EH (cell line): ENCODE measurements at places on chromosomes 3 and 15.
A peak's percentile ranks its signal among the peaks of the same experiment; 100 is the strongest.

DNA sequence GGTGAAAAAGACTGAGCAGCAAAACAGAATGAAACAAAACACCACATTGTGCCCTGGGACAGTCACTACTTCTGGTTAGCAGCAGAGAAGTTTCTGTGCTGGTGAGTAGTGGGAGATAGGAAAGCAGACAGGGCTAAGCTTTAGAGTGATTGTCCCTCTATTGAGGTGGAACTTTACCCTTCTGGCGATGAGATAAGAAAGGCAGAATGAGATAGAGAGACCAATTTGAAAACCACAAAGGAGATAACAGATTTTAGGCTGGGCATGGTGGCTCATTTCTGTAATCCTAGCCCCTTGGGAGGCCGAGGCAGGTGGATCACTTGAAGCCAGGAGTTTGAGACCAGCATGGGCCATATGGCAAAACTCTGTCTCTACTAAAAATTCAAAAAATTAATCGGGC is 208.5 kb downstream of the TBL1XR1 start:
- no peak for DNase-seq

DNA sequence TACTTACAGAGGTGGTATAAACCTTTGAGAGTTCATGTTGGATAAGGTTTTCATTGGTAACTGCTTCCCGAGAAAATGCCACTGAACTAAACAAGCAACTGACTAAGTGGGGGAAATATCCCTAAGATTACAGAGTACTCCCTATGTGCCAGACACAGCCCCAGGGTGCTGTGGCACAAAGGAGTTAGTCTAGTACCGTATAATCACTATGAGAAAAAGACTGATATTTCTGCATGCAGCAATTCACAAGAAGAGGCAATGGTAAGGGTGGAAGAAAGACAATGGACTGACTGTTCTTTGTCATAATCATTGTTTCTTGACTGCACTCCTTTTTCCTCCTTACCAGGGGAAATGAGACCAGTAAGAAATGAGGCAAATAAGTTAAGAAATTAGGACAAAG is 20.0 kb upstream of the SLC25A26 start:
- DNase-seq = no peak

GRCh38 chr3:143970773-143971358 is 757 bp upstream of the DIPK2A start:
- DNase-seq = no peak

GRCh38 chr3:126867190-126867862 is 115.6 kb upstream of the PLXNA1 start:
- DNase-seq = no peak

GRCh38 chr3:4351164-4351855 is 48.1 kb downstream of the SETMAR start:
- no peak for DNase-seq

GRCh38 chr15:62988701-62989100 is 53.8 kb upstream of the TPM1 start:
- DNase-seq = no peak

DNA sequence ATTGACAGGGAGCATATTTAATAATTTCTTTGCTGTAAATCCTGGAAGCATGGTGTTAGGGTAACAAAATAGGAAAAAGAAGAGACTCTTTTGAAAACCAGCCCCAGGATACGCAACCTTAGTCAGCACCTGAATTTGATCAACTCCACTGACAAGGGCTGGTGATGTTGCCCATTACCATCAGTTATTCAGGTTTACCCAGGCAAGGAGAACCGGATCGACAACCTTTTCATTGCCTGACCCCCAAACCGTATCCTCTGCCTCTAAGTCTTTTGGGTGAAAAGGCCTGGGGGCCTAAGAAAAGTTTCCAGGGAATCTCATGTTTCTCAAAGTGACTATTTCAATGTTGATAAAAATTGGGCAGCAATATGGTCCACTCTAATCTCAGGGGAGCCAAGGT is 313.3 kb downstream of the KBTBD8 start:
- DNase-seq = no peak

DNA sequence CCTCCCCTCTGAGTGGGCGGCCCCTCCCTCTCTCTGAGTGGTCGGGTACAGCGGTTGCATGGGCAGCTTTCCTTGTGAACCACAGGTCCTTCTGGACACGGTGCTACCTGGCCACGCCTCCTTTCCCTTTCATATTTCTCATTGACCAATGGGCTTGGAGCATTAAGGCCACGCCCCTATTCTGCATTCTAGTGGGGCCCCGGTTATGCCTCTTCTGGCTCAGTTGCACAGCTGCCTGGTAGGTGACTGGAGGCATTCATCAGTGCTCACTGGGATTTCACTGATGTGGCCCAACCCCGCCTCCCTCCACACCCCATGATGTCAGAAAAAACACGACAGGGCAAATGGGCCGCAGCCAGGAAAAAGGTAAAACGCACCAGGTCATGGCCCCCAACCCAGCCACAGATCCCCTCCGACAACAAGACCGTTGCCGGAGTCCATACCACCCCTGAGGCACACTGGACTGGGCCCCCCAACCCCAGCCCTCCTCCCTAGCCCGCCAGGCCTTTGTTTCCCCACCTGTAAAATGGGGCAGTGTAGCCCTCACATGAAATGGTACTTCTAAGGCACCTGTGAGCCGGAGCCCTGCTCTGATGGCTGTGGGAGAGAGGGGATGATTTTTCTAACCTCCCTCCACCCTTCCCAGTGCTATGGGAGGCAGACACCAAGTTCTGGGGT is 26.3 kb downstream of the NGRN start:
- peak; percentile 29 for DNase-seq
